Activated naive CD4-positive, alpha-beta T cell treated with anti-CD3 and anti-CD28 coated beads, Interleukin-2, amount 50 U/mL, for 72 hours (primary cell): ENCODE measurements at places on chromosomes 4 and X. TPM values are rescaled to one million over a fixed set of nuclear protein-coding genes. Genes with fewer than 3 reads are reported as not detected.
A peak's percentile ranks its signal among the peaks of the same experiment; 100 is the strongest.

DNA sequence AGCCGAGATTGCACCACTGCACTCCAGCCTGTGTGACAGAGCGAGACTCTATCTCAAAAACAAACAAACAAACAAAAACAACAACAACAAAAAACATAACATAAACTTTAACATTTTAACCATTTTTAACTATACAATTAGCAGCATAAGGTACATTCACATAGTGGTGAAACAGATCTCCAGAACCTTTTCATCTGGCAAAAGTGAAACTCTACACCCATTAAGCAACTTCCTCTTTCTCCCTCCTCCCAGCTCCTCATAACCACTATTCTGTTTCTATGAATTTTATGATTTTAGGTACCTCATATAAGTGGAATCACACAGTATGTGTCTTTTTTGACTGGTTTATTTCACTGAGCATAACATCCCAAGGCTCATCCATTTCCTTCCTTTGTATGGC, 103.6 kb downstream of the FAM13A start:
- no peak for DNase-seq

Gene ODAPH
- not detected for total RNA-seq

DNA sequence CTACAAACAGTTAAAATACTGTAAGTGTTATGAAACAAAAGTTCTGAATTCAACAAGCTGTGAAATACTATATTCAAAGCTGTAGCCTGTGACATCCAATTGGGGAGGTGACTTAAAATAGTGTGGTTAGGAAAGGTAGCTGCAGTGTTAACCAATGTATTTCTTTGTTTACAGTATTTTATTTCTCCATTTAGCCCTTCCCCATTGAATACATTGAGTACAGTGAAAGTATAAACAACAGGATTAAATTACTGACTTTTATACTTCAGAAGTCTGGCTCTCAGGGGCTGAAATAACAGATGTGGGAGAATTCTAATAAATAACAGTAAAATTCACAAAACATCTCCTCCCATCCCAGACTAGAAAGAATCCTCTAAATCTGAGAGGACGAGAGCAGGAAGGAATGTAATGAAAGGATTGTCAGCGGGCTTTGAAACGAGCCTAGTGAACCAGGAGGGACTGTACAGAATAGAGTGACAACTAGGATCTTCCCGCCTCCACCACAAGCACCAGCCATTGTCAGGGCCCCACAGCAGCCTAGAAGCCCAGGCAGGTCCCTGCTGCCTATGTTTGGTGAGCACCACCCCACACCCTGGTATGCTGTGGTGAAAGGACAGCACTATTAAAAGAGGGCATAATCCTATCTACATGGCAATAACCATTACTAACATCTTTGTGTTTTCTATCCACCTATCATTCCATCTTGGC, 73.7 kb downstream of the SPCS3 start:
- DNase-seq = no peak

GRCh38 chr4:13860126-13860525, 232.6 kb upstream of the BOD1L1 start:
- no peak for DNase-seq

Gene NDNF
- not detected for total RNA-seq

Gene SSX3
- not detected for total RNA-seq

- peak; percentile 67 for DNase-seq
These were observed 810 bp downstream of the SPRY1 start for GRCh38 chr4:123397144-123398065.

DNA sequence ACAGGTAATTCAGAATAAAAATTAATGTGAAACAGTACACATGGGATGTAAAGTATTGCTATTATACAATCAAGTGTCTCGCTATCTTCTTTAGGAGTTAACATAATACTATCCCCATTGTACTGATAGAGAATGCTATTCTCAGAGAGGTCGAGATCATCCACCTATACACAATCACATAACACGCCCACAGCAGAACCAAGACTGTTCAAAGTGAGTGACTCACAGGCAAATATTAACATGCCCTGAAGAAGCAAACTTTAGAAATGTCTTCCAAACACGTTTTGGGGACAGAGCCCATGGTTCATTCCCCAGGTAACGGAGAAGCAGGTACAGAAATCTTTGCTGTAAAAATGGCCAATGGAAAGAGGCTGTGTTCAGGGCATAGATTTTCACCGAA, 50.1 kb upstream of the PHKA2 start:
- DNase-seq = no peak

DNA sequence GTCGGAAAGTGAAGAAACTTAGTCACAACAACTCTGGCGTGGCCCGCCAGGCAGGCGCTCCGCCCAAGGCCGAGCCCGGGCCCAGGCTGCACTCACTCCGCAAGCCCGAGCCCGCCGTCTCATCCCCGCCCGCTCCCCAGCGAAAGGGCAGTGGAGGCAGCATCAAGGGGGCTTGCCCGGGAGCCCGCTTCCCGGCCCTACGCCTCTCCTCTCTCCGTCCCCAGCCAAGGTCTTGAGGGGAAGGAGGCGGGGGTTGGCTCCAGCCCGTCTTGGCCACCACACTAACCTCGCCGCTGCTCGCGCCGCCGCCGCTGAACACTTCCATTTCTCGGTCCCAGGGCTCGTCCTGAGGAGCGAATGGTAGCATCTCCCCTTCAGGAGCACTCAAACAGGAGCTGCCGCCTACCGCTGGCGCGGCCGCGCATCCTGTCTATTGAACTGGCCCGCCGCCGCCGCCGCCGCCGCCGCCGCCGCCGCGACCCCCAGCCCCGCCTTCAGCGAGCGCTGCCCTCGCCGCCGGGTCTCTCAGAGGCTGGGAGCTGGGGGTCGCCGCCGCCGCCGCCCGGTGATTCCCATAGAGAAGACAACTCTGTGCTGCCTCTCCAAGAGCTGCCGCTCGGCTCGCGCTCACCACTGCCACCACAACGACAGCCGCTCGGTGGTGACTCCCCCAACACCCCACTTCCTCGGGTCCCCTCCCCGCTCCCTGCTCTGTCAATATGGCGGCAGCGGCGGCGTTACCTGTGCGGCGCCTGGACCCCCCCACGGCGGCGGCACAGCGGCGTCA, at the start of gene RPS6KA6:
RPS6KA6 (minus strand) TSS at position 667 of the 787 bp plus-strand sequence; CDS start at position 367, 300 bp downstream.
- DNase-seq = no peak

- DNase-seq = no peak
These were observed 30.8 kb upstream of the MTNR1A start for GRCh38 chr4:186586205-186586604.

GRCh38 chr4:70518716-70519115, 347 bp downstream of the AMTN start:
- DNase-seq = no peak

Gene DUX4
- not detected for total RNA-seq

Gene CSAG1
- total RNA-seq = not detected
